Activated T-cell treated with anti-CD3 and anti-CD28 coated beads, Interleukin-2, amount 50 U/mL, for 72 hours (primary cell): ENCODE measurements at places on chromosomes 7 and 10. TPM values are rescaled to one million over a fixed set of nuclear protein-coding genes. Genes with fewer than 3 reads are reported as not detected.

Gene PON1
- total RNA-seq: not detected

Gene SLC18A3
- total RNA-seq: not detected

Gene CPA2
- total RNA-seq: not detected

Gene LCOR
- 24.0 TPM for total RNA-seq

Gene PNLIPRP2
- not detected for total RNA-seq

Gene CALY
- 0.09 TPM for total RNA-seq

Gene DLX5
- not detected for total RNA-seq

Gene NRCAM
- 2.5 TPM for total RNA-seq

Gene DUSP5
- total RNA-seq: 122 TPM

Gene CHST15
- total RNA-seq: 2.4 TPM

Gene UCMA
- total RNA-seq: not detected

Gene MYPN
- total RNA-seq: not detected

Gene SHH
- total RNA-seq: 0.05 TPM

Gene RPEL1
- total RNA-seq: not detected

Gene RBP3
- total RNA-seq: not detected

Gene GTF2IRD2
- total RNA-seq: 4.4 TPM

Gene GPRIN2
- total RNA-seq: not detected

Gene ANXA8
- total RNA-seq: not detected

Gene HTRA1
- not detected for total RNA-seq

Gene CCDC172
- not detected for total RNA-seq

Gene SYT15
- total RNA-seq: not detected

Gene SSMEM1
- not detected for total RNA-seq

Gene LLCFC1
- total RNA-seq: not detected

Gene ZFYVE27
- 33.7 TPM for total RNA-seq

Gene SRGN
- 902 TPM for total RNA-seq

Gene PHKG1
- total RNA-seq: 1.3 TPM

Gene TLX1
- not detected for total RNA-seq

Gene H2BK1
- 3.4 TPM for total RNA-seq

Gene CNPY1
- total RNA-seq: not detected

Gene CALCR
- total RNA-seq: not detected

Gene FKBP9
- total RNA-seq: 0.84 TPM

Gene ANLN
- total RNA-seq: 49.5 TPM

Gene CLCN1
- 0.09 TPM for total RNA-seq

Gene PRKCQ
- 49.2 TPM for total RNA-seq

Gene MGMT
- 17.8 TPM for total RNA-seq

Gene GRID2IP
- 0.28 TPM for total RNA-seq

Gene MNX1
- total RNA-seq: 0.39 TPM

Gene PPP1R3A
- not detected for total RNA-seq

Gene KLF14
- 0.09 TPM for total RNA-seq

Gene AKR1C8
- not detected for total RNA-seq

Gene GALNT17
- total RNA-seq: not detected

Gene TRIM73
- 10.6 TPM for total RNA-seq

Gene ADIRF
- total RNA-seq: not detected

Gene DOCK1
- 0.35 TPM for total RNA-seq

Gene ASB10
- total RNA-seq: not detected

Gene FOXI2
- not detected for total RNA-seq

Gene C10orf105
- total RNA-seq: 0.43 TPM
